Keratinocyte (primary cell): ENCODE measurements at places on chromosomes 5 and 9. TPM values are rescaled to one million over a fixed set of nuclear protein-coding genes. Genes with fewer than 3 reads are reported as not detected.

DNA sequence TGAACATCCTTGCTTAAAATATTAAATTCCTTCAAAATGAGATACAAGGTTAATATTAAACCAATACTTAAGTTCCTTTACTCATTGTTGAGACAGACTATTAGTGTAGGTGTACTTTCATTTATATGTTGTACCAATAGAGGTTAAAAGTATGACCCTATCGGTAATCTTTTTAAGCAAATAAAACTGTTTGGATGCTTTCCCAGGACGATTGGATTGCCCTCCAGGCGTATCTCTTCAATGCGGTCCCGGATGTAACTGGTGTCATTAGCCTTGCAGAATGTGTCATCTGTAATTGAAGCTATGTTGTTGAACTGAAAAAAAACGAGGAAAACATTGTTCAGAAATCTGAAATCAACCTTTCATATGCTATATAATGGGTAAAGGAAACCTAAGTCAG, 18.9 kb downstream of the OGN start:
- DNase-seq, result no peak
- peaks cover 24% of the 10 kb centered on the region for H3K4me1 ChIP-seq
- no peaks in the 10 kb centered on the region for H3K36me3 ChIP-seq
- no peaks in the 10 kb centered on the region for H3K27me3 ChIP-seq
- H3K27ac ChIP-seq, result peak overlapping the region; percentile 95
- peak overlapping the region; percentile 18 for H3K4me3 ChIP-seq

- no peak for DNase-seq
- no peak overlapping the region for H3K4me3 ChIP-seq
- H3K27me3 ChIP-seq, result no peaks in the 10 kb centered on the region
Observed at GRCh38 chr9:115385383-115386122, 267.6 kb upstream of the TNC start.

- no peak for DNase-seq
- no peak overlapping the region for H3K4me3 ChIP-seq
- peaks cover 11% of the 10 kb centered on the region for H3K4me1 ChIP-seq
- H3K27ac ChIP-seq, result no peak overlapping the region
- no peaks in the 10 kb centered on the region for H3K27me3 ChIP-seq
Observed at GRCh38 chr5:66810848-66811261, 214.7 kb downstream of the MAST4 start.

Gene TARS1
- polyA plus RNA-seq, result 105 to 213 TPM (median 163 TPM) in 3 replicates

DNA sequence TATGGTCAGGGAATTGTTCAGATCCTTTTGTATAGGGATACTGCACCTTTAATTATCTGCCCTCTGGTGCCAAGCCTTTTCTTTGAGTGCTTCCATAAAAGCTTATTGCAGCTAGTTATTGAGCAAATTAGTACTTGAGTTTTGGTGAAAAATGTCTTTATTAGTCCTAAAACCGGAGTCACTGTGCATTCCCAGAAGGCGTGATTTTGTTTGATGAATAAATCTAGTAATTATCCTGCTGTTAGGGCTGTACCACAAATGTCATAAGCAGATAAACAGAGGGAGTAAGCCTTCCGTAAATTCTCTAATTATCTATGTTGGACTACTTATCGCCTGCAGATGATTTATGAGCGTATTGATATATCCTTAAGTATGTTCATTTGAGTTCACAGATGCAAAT, 620.7 kb upstream of the ARRDC3 start:
- no peak for DNase-seq
- no peaks in the 10 kb centered on the region for H3K27me3 ChIP-seq
- H3K4me1 ChIP-seq, result no peaks in the 10 kb centered on the region
- H3K36me3 ChIP-seq, result no peaks in the 10 kb centered on the region

Gene FBLL1
- 0.06 TPM in 1 of 3 replicates, not detected in the others for polyA plus RNA-seq

Gene STPG3
- polyA plus RNA-seq, result not detected in 3 replicates

Gene NREP
- polyA plus RNA-seq, result 3.8 to 12.3 TPM (median 9.1 TPM) in 3 replicates

Gene SLC46A2
- not detected in 3 replicates for polyA plus RNA-seq

- DNase-seq, result no peak
- peaks cover 7% of the 10 kb centered on the region for H3K4me1 ChIP-seq
- H3K4me3 ChIP-seq, result no peak overlapping the region
- H3K36me3 ChIP-seq, result peaks cover 3% of the 10 kb centered on the region
- no peaks in the 10 kb centered on the region for H3K27me3 ChIP-seq
- H3K27ac ChIP-seq, result no peak overlapping the region
Observed at GRCh38 chr9:136086951-136087740, 7.9 kb downstream of the NACC2 start.

GRCh38 chr9:131614340-131614915, 69.1 kb downstream of the PRRT1B start:
- no peak for DNase-seq
- no peak overlapping the region for H3K4me3 ChIP-seq
- H3K4me1 ChIP-seq, result peaks cover 27% of the 10 kb centered on the region
- H3K36me3 ChIP-seq, result peaks cover 11% of the 10 kb centered on the region
